ENCODE measurements at places on chromosomes 1 and 21.

DNA sequence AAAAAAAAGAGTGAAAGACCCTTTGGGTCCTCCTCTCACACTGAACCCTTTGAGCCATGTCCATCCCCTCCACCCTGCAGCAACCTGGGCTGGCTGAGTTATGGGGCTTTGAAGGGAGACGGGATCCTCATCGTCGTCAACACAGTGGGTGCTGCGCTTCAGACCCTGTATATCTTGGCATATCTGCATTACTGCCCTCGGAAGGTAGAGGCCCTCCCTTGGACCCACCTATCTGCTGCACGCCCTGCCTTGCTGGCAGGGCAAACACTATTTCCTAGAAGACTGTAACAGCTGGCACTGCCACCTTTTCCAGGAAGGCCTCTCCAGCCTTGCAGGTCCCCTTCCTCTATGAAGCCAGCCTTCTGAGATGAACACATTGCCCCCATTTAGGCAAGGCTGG is 1.1 kb downstream of the SLC50A1 start:
- no peaks in the 10 kb centered on the region for H3K27me3 ChIP-seq
- peak overlapping the region; percentile 60 for H3K4me3 ChIP-seq
- peaks cover 30% of the 10 kb centered on the region for H3K36me3 ChIP-seq
- peaks cover 16% of the 10 kb centered on the region for H3K4me1 ChIP-seq
- no peak for DNase-seq

DNA sequence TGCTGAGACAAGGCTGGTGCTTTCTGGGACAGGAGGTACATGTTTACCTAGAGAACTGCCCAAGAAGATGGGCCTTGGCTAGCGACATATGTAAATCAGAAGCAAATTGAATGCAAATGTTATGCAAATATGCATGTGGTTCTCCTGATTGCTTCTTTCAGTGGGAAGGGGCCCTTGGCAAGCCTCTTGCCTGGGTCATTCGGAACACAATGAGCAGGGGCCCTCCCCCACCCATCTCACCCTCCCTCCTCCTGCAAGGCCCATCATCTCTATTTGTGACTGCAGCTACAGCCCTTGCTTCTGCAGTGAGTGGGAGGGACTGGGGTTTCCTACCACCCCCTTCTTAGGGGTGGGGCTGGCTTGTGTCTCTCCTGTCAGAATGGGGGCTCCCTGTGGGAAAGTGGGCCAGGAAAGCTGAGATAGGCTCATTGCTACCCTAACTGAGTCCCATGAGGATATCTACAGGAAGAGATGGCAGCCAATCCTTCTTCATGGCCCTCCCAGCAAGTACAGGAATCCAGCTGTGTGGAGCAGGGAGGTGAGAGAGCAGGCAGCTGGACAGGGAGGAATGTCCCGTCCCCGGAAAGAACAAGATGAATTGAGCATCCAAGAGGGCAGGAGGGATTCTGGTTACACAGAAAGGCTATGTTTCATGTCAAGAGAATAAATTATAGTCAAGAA is 31.0 kb downstream of the FOXD2 start:
- no peak overlapping the region for H3K27ac ChIP-seq
- H3K36me3 ChIP-seq: no peaks in the 10 kb centered on the region
- no peak overlapping the region for H3K4me3 ChIP-seq
- H3K27me3 ChIP-seq: peaks cover 56% of the 10 kb centered on the region
- no peaks in the 10 kb centered on the region for H3K4me1 ChIP-seq

DNA sequence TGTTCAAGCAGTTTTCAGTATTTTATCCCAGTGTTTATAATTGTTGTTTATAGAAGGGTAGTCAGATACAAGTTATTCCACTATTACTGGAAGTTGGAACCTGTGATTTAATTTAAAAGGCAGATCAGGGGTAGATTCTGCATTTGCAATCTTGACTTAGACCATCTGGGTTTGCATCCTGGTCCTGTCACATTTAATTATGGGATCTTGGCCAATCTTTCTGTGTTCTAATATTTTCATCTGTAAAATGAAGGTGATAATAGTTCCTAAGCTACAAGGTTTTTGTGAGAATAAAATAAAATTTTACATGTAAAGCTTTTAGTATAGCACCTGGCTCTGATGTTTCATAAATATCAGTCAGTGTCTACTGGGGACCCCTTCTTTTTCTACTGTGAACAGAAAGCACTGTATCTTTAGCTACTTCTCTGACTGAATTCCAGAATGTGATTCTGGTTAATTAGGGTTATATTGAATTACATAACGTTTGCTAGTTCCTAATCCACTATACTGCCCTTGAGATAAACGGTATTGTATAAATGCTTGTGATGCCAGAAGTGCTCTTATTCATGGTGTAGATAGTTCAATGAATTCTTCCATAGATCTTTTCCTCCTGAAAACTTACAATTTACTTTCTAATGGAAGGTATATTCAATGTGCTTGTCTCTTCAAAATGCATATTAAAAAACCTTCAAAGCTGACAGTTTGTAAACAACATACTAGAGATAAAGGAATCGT is 131.0 kb downstream of the KCNK1 start:
- no peak overlapping the region for H3K4me3 ChIP-seq
- H3K27ac ChIP-seq: no peak overlapping the region
- no peaks in the 10 kb centered on the region for H3K36me3 ChIP-seq
- H3K27me3 ChIP-seq: no peaks in the 10 kb centered on the region
- DNase-seq: no peak

DNA sequence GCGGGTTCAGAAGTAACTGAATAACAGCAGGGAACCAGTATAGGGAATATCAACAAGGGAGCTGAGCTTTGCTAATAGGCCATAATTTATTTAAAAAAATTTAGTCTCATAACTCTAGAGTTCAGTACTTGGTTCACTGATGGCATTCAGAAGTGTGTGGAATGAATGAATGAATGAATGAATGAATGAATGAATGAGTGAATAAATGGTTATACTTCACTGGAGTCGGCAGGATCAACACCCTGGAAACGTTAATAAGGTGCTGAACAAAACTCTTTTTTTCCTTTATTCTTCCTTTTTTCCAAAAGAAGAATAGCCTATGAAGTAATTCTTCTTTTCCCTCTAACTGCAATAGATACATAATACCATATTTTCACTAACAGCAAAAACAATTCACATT is 129.3 kb downstream of the SIM2 start:
- no peaks in the 10 kb centered on the region for H3K36me3 ChIP-seq
- no peaks in the 10 kb centered on the region for H3K27me3 ChIP-seq
- no peak overlapping the region for H3K4me3 ChIP-seq
- no peak for DNase-seq
- no peak overlapping the region for H3K27ac ChIP-seq

DNA sequence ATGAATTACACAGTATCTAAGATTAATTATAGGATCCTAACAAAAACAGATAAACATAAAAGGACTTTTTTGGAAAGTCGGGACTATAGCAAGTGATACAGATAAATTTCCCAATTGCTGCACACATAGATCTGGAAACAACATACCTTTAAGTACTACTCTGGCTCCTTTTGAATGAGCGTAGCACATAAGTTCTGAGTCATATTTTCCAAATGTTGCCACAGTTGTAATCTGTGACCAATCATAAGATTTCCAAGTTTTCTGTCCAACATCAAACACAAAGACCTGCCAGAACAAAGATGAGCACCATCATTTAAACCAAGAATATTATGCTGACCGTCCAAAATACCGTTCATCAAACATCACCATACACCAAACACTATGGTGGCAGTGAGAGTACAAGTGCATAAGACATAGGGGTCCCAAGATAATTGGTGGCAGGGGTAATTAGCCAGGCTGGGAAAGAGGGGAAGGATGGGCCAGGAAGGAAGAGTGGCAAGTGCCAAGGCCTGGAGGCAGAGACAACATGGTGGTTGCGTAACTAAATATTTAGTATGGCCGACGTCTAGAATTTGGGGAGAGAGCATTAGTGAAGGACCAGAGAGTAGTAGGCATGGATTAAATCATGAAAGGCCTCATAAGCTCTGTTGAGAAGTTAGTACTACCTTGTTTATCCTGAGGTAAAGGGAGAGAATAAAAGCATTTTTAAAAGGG is 3.6 kb downstream of the CTBS start:
- H3K4me3 ChIP-seq: no peak overlapping the region
- no peak overlapping the region for H3K27ac ChIP-seq
- no peaks in the 10 kb centered on the region for H3K27me3 ChIP-seq
- peaks cover 14% of the 10 kb centered on the region for H3K36me3 ChIP-seq
- H3K4me1 ChIP-seq: peaks cover 13% of the 10 kb centered on the region
- DNase-seq: no peak

- no peaks in the 10 kb centered on the region for H3K36me3 ChIP-seq
- H3K4me3 ChIP-seq: no peak overlapping the region
- no peak overlapping the region for H3K27ac ChIP-seq
- H3K27me3 ChIP-seq: no peaks in the 10 kb centered on the region
- DNase-seq: peak; percentile 84
- no peaks in the 10 kb centered on the region for H3K4me1 ChIP-seq
Observed at GRCh38 chr1:223765036-223765718, 52.8 kb downstream of the CAPN2 start.

- no peak overlapping the region for H3K27ac ChIP-seq
- no peak for DNase-seq
- H3K4me1 ChIP-seq: no peaks in the 10 kb centered on the region
- no peak overlapping the region for H3K4me3 ChIP-seq
Observed at GRCh38 chr1:210944252-210944651, 189.7 kb downstream of the KCNH1 start.
